ENCODE measurements at places on chromosomes 13 and 19. TPM values are rescaled to one million over a fixed set of nuclear protein-coding genes. Genes with fewer than 3 reads are reported as not detected.

CFAP97D2 gene
- total RNA-seq, result not detected

PSG11 gene
- not detected for total RNA-seq

GDF15 gene
- total RNA-seq, result 0.67 TPM

ZNF836 gene
- 9.0 TPM for total RNA-seq

YJEFN3 gene
- 0.35 TPM for total RNA-seq

A1BG gene
- total RNA-seq, result 10.4 TPM

KCTD15 gene
- total RNA-seq, result 27.6 TPM

ZFR2 gene
- not detected for total RNA-seq

GSX1 gene
- not detected for total RNA-seq

RNF225 gene
- 0.24 TPM for total RNA-seq

PSG7 gene
- total RNA-seq, result not detected

ANGPTL4 gene
- 3.0 TPM for total RNA-seq

TEAD2 gene
- 26.7 TPM for total RNA-seq

All from foreskin keratinocyte (primary cell).